ENCODE measurements at places on chromosomes 2 and 18.

DNA sequence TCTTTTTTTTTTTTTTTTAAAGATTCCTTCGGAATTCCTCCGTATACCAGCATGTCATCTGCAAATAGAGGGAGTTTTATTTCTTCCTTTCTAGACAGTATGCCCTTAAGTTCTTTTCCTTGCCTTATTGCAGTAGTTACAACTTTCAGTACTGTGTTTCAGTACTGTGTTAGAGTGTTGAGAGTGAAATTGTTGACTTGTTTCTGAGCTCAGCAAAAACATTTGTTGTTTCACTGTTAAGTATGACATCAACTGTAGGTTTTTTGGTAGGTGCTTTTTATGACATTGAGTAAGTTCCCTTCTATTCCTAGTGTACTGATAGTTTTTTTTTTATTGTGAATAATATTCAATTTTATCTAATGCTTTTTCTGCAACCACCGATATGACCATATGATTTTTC, 43.9 kb downstream of the ACVR2A start:
- DNase-seq: no peak

DNA sequence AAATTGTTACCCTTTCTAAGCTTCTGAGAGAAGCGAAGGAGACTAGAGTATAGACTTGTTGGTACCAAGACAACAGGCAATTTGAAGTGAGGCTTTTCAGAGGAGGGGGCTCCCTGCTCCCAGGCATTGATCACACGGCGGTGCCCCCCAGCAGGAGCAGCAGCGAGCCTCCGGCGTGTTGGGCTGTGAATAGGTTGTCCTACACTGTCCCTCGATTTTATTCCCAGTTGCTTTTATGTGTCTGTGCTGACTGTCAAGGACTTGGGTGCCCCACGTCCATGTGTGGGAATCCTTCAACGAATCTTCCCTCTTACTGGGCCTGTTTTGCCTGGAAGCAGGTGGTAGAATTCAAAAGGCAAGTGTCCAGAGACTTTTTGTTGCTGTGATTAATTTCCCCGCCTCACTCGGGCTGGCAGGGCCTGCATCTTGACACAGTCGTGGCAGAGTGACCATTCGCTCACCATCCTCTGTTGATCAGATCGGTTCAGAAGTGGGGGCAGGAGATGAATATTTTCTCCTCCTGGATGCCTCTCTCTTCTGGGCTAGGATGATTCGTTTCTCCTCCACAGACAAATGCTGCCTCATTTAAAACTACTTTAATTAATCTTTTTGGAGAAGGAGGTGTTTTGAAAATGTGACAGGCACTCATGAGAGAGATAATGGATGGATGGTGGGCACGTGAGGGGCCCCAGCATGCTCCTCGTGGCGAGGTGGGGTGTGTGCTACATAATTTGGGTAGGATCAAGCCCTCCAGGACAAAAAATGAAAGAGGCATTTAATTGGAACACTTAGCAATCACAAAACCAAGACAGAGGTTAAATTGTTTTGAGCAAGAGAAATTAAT, 77.6 kb downstream of the SMIM21 start:
- no peak for DNase-seq

DNA sequence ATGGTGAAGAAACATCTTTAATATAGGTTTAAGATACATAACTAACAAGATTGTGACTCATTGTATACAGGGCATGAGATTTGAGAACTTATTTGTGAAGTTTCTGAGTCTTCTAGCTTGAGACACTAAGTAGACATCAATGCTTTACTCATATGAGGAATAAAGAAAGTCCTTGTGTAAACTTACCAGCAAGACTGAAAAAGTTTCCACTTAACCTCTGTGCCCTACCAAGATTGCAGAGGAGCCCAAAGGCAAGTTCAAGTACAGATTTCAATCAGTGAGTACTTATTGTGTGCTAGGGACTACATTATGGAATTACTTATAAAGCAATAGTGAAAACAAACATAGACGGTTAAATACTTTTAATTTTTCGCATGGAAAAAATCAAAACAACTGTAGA, 1041.2 kb upstream of the CELF4 start:
- DNase-seq: no peak

DNA sequence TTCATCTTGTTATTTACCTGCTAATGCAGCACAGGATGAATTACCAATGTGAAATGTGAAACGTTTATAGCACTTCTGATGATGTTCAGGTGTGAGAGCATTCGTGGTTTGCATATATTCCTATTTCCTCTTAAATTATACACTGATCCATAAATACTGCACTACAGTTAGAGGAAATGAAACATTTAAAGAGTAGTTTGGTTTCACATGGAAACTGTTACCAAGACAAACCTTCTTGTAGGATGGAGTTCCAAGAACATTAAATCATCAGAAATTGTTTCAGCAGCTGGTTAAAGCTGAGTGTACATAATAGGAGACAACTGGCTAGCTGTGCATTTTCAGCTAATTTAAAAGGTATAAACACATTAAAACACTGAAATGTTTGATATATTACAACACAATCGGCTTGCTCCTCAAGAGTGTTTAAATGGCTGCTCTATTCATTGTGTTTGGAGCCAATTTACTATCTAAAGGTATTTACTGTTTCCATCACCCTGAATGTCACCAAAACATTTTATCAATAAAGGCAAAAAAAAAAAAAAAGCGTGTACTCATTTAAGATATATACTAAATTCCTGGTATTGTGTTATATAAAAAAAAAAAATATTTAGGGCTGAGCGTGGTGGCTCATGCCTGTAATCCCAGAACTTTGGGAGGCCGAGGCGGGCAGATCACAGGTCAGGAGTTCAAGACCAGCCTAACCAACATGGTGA, 100.6 kb downstream of the DYM start:
- DNase-seq: no peak

GRCh38 chr2:229749779-229750178, 35.4 kb upstream of the DNER start:
- no peak for DNase-seq

- no peak for DNase-seq
Observed at GRCh38 chr2:173749315-173749714, 215.9 kb downstream of the SP3 start.

- no peak for DNase-seq
Observed at GRCh38 chr18:70455731-70456130, 166.9 kb downstream of the SOCS6 start.

GRCh38 chr2:69216535-69217332, 170.3 kb downstream of the GFPT1 start:
- DNase-seq: no peak

DNA sequence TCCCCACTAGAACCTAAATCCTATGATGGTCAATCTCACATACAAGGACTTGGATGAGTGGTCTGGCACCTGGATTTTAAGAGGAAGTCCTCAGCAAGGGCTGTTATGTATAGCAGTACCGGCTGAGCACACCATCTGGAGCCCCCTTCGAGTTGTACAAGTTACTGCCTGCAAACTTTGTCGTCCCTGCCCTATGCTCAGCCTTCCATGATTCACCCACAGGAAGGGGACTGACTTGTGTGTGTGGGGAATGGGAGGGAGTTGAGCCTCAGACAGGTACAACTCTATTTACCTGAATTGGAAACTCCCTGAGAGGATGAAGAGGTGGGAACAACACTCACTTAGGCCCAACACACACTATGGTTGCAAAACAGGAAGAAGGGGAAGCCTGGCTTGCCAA, 186.6 kb downstream of the MYO5B start:
- no peak for DNase-seq

DNA sequence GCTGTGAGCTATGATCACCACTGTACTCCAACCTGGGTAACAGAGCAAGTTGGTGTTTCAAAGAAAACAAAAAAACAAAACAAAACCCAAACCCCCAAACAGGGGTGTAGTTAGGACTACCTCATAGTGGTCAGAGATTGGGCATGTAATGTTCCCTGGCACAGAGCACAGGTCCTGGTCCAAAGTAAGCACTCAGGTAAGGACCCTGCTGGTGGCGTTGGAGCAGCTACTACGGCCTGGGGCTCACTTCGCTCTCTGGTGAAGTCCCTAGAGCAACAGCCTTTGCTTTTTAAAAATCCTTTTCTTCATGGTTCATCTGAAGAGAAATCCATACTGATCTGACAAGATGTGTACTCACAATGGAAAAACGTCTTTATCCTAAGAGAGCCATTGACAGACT, 130.4 kb downstream of the ZNF236 start:
- no peak for DNase-seq

GRCh38 chr2:85724731-85725181, 29.0 kb upstream of the ATOH8 start:
- DNase-seq: no peak

DNA sequence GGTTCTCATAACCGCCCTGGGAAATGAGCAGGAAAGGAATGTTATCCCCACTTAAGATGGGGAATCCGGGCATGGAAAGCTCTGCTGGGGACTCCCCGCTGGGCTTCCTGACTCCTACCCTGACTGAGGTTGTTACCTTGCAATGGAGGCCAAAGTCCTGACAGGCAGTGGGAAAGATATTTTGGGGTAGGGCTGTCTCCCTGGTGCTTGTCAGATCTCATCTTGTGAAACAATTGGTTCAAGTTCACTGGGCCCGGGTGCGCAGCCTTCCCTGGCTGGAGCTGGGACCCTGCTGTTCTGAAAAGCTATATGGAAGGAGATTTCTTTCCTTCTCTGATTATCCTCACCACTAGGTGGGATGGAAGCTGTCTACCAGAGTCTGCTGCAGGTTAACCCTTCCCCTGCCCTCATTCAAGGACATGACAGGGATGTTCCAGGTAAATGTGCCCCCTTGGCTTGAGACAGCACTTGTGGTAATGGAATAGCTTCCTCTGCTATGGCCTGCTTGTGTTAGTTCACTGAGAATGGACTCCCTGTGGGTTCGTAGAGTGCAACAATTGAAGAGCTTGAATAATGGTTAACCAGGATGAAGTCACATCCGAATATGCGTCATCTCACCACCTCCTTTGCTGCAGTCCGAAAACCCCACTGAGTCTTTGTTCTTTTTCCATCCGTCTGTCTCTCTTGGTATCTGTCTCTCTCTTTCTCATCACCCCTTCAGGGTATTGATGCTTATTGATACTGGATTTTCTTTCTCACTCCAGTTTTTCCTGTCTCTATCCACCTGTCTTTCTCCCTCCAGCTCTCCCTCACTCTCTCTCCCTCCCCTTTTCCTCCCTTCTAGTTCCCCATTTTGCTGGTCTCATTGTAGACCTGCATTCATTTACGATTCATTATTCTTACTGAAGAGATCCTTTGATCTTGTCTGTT, 67.8 kb upstream of the EPAS1 start:
- peak; percentile 49 for DNase-seq

GRCh38 chr2:127408807-127409099, 9.5 kb upstream of the PROC start:
- no peak for DNase-seq

DNA sequence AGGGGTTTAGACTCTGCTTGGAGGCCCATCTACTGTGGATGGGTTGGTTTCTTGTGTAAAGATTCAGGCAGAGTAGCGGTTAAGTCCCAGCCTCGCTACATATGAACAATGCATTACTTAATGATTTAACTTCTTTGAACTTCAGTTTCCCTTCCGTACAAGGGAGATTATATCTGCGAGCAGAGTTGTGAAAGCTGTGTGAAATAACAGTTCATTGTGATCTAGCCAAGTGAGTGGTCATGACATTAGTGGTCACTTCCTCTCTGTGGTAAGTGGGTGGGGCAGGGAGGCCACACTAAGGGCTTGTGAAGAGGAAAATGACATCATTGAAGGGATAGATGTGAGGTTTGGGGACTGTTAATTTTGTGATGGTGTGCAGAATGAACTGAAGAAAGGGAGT, 14.1 kb upstream of the MEX3C start:
- peak; percentile 39 for DNase-seq

DNA sequence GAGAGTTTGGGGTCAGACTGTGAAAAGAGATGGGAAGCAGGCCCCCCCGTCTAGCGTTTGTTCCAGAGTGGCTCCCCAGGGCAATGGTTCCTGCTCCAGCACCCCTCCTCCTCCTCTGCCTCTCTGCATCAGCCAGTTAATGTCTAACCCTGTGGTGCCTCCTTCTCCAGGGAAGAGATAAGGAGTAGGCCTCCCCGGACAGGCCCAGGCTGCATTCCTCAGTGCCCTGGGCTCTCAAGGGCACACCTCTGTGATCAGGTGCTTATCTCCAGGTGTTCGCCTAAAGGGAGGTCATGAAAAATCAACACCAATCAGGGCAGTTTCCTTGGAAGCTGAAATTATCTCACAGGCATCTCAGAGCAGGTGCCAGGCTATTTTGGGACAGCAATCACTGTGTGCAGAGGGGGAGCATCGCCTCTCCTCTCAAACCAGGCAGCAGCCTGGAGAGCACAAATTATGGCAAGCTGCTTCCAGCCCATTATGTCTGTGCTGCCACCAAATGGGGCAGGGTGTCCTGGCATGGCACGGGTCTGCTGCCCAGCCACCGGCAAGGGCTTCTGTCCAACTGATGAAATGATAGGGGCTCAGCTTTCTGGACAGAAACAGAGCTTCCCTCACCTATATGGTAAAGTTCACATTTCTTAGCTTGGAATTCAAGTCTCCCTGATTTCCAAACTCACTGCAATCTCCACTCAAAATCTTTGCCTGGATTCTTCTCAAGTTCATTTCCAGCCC, 255.8 kb upstream of the SLC14A2 start:
- no peak for DNase-seq

- no peak for DNase-seq
Observed at GRCh38 chr2:55422876-55423665, 3.4 kb upstream of the CCDC88A start.

DNA sequence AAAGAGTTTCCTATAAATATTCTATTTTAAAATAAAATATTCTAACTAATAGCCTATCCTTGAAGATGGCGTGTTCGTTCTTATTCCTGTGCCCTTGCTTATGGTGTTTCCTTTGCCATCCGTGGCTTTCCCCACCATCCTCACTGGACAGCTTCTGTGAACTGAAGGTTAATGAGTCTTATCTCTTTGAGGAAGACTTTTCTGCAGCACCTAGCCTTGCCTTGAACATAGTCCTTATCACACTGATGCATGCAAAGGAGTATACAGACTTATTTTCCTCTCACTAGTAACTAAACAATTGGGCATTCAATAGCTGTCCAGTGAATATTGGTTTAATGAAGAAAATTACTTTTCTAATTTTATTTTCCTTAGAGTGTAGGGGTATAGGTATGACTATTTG, 88.1 kb downstream of the GULP1 start:
- no peak for DNase-seq

DNA sequence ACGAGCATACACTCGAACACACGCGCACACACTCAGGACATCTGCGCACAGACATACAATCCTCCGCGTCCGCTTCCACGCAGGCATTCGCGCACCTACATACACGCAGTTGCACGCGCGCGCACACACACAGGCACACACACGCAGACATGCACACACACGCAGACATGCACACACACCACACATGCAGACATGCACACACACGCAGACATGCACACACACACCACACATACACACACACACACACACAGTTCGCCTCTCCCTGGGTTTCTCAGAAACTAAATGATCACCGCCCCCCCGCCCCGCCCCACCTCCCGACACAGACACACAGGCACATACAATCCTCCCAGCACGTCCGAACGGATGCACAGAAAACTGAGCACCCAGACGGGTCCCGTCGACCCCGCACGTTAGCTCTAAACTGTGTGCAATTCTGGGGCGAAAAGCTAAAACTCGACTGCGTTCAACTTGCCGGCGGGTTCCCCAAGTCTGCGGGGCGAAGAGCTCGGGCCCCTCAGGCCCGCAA, 1.0 kb downstream of the EPHA4 start:
- DNase-seq: peak; percentile 28

- no peak for DNase-seq
Observed at GRCh38 chr2:224586127-224586695, 1.0 kb upstream of the CUL3 start.
